BJ (cell line): ENCODE measurements at places on chromosomes 2 and 18. TPM values are rescaled to one million over a fixed set of nuclear protein-coding genes. Genes with fewer than 3 reads are reported as not detected.

Gene CHRNG
- polyA plus RNA-seq: not detected in 2 replicates

Gene SP3
- polyA plus RNA-seq: 33.2 and 50.0 TPM in 2 replicates

Gene GPR45
- not detected in 2 replicates for polyA plus RNA-seq

Gene TMEM18
- polyA plus RNA-seq: 17.9 and 29.3 TPM in 2 replicates

- no peak for DNase-seq
Measured at GRCh38 chr2:69798290-69798908, 31.1 kb upstream of the GMCL1 start.

DNA sequence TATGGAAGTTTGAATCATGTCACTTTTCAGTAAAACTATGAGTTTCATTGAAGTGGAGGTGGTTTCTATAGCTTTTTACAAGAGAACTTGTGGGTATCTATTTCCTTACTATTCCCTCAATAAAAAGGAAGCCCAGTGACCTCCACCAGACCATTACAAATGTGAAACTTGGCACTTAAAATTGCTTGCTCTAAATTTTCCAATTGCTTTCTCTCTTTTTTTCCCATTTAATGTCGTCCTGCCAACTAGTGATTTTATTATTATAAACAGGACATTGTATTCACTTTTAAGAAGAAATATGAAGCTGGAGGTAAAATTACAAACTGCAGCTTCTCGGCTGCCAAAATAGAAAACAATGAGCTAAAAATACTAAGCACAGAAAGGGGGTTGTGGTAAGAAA, 208.2 kb upstream of the ALPP start:
- DNase-seq: no peak

GRCh38 chr2:23603581-23603980, 218.6 kb downstream of the KLHL29 start:
- DNase-seq: no peak

DNA sequence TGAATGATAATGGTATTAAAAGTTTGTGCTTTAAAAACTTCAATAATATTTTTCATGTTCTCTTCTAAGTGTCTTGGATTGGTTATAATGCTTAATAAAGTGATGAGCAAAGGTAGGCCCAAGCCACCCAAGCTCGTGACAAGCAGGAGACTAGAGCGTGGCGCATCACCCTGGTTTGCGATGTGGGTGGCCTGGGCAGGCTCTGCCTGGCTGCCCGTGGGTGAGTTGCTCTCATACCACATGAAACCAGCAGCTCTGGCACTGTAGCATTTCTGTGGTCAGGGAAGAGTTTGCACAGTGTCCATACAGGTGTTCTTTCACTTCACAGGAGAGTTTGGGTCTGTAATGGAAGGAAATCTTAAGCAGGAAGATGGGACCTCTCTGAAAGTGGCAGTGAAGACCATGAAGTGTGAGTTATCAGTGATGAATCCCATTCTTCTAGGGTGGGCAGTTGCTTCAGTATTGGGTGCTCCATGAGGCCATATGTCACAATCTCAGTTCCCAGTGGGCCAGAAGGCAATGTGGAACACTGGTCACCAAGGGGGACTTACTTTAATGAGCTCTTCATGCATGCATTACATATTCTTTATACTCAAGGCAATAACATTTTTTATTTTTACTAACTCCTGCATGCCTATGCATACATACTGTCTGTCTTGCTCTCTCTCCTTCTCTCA, 51.4 kb upstream of the TMEM87B start:
- DNase-seq: no peak

GRCh38 chr2:118613737-118614136, 233.7 kb downstream of the EN1 start:
- DNase-seq: no peak

GRCh38 chr18:3103576-3103975, 90.6 kb upstream of the LPIN2 start:
- DNase-seq: no peak

GRCh38 chr18:8359076-8359475, 250.2 kb upstream of the RAB12 start:
- DNase-seq: no peak

DNA sequence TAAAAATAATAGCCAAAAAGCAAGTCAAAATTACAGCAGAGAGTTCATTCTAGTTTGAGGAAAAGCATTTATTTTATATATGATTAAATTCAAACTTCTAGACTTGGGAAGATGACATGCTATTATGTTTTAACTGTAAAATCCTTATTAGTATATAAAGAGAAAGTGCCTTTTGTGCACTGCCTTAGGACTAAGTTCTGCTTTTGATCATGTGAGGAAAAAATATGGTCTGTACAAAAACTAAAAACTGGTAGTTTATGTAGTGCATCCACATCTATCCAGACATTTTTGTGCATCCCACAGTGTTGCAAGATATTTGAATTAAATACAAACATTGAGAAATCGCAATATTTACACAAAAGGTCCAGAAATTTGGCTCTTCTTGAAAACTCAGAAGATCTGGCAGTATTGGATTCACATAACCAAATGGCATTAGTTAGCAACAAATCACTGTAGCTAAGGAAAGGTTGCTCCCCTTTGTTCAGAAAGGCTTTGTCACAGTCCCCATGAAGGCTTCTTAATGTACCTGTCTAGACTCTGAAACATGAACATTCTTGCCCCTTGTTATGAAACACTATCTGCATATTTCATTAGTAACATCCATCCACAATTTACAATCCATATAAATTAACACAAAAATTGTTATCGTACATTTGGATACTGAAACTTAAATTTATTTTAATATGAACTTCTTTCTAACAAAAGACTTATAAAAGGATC, 2.2 kb downstream of the MMADHC start:
- no peak for DNase-seq

DNA sequence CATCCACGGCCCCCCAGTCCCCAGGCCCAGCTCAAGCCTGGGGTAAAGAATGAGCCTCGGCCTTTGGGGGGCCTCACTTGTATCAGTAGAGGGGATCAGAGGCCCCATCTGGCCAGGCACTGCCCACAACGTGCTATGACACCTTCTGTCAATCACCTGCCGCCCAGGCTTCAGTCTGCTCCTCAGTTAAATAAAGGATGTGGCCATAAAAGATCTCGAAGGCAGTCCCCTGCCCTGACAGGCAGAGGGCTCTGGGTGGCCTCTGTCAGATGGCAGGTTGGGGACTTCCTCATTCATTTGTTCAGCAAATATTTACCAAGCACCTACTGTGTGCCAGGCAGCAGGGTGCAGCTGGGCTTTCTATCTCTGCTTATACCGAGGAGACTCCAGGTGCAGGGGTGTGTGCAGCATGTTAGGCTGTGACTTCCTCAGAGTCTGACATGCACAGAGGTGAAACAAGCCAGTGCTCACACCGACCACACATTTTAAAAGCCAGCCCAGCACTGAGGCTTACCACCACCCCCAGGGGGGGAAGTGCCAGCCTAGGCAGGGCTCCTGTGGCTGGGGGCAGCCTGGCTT, 166.4 kb downstream of the GALNT1 start:
- DNase-seq: no peak

DNA sequence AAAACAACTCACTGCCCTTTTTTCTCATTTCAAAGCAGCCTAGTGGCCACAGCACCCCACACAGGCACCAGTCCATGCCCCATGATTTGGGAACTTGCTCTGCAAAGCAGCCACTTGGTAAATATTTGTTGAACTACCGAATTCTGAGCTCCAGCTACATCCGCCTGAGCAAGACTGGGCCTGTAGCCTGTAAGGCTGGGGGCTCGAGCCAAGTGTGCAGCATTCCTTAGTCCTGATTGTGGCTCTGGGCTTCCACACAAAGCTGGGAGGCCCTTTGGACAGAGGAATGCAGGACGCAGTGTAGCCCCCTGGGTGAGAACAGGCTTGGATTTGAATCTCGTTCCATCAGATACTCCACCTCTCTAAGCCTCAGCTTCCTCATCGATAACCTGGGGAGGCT, 88.4 kb downstream of the ACTR2 start:
- no peak for DNase-seq

DNA sequence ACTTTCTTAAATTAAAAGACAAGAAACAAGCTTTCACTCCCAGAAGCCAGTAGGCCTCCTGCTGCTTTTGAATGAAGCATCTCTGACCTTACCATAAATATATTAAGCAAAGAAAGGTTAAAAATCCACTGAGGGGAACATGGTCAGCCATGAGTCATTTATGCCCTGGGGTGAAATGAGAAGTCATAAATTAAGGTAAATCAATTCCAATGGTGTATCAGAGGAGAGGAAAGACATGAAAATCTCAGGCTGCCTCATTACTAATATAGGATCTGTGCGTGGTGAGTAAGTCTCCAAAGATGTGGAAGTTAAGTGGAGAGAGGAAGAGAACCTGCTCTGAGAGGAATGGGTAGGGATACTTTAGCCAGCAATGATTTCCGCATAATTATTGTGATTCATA, 292.3 kb upstream of the CHAC2 start:
- peak; percentile 13 for DNase-seq
